ENCODE measurements at places on chromosomes 12 and 14. TPM values are rescaled to one million over a fixed set of nuclear protein-coding genes. Genes with fewer than 3 reads are reported as not detected.

- H3K36me3 ChIP-seq = no peaks in the 10 kb centered on the region
- no peak overlapping the region for H3K4me3 ChIP-seq
- H3K27ac ChIP-seq = no peak overlapping the region
- DNase-seq = peak; percentile 71
Measured at GRCh38 chr14:94485944-94486841, 10.2 kb upstream of the SERPINA9 start.

GRCh38 chr14:102849526-102850379 is 72.5 kb downstream of the TRAF3 start:
- peak overlapping the region; percentile 70 for H3K27ac ChIP-seq
- H3K4me1 ChIP-seq = peaks cover 14% of the 10 kb centered on the region
- H3K27me3 ChIP-seq = no peaks in the 10 kb centered on the region
- H3K36me3 ChIP-seq = no peaks in the 10 kb centered on the region
- no peak for DNase-seq

GRCh38 chr12:53102883-53103807 is at the start of gene SOAT2:
Gene SOAT2 (plus strand): TSS chr12:53103486. CDS start chr12:53103578, 92 bp downstream.
- no peaks in the 10 kb centered on the region for H3K36me3 ChIP-seq
- no peak within 1 kb of the TSS for H3K4me3 ChIP-seq
- H3K27ac ChIP-seq = no peak within 1 kb of the TSS
- no peaks in the 10 kb centered on the region for H3K27me3 ChIP-seq
- peak; percentile 58 for DNase-seq
- peaks cover 13% of the 10 kb centered on the region for H3K4me1 ChIP-seq

GRCh38 chr14:60636879-60637478 is 12.3 kb downstream of the SIX1 start:
- H3K27me3 ChIP-seq = peaks cover 67% of the 10 kb centered on the region
- H3K4me1 ChIP-seq = peaks cover 20% of the 10 kb centered on the region
- H3K27ac ChIP-seq = no peak overlapping the region
- no peak overlapping the region for H3K4me3 ChIP-seq
- no peaks in the 10 kb centered on the region for H3K36me3 ChIP-seq

- H3K4me1 ChIP-seq = no peaks in the 10 kb centered on the region
- no peaks in the 10 kb centered on the region for H3K27me3 ChIP-seq
- no peak for DNase-seq
Measured at GRCh38 chr12:94183708-94184379, 35.5 kb downstream of the PLXNC1 start.

- H3K27ac ChIP-seq = no peak overlapping the region
- peaks cover 27% of the 10 kb centered on the region for H3K4me1 ChIP-seq
- no peak overlapping the region for H3K4me3 ChIP-seq
Measured at GRCh38 chr14:96086574-96087077, 47.5 kb downstream of the C14orf132 start.

DNA sequence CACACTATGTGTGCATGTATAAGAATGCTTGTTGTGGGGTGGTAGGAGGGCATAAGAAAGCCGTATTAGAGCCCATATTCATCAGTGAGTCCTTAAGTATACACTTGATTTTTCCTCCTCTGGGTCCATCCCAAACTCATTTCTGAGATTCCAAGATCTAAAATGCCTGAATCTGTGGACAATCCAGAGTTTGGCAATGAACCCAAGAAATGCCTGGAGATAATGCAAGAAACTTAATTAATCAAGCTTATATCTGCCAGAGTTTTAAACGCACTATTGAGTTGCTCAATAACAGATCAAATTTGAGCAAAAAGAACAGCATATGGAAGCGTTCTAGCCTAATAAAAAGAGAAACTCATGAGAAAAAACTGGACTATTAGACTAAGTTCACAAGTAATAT is 143.4 kb upstream of the NAV3 start:
- H3K27ac ChIP-seq = no peak overlapping the region
- no peak for DNase-seq
- no peaks in the 10 kb centered on the region for H3K27me3 ChIP-seq
- H3K4me1 ChIP-seq = no peaks in the 10 kb centered on the region
- no peaks in the 10 kb centered on the region for H3K36me3 ChIP-seq

DNA sequence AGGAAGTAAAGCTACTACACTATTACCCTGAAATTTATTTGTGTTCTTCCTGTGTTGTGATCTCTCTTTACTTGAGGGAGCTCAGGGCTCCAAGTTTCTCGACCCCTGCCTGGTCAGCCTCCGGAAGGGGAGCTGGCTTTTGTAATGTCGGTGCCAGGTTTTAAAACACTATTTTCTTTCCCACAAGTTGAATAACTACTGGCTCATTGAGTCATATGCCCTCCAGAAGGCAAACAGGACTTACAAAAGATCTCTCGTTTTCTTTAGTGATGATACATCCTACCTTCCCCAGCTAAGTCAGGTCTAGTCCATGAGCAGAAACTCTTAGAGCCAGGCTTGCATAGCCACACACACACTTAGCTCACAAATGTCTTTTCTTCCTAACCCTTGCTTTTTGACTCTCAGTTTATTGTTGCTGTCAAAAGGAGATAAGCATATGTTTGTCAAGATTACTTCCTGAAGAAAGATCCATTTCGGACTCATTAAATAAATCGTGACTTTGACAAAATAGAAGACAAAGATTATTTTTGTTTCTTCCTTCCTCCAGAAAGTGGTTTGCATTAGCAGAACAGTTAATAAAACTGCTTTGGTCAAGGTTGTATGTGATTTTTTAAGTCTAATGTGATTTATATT is 209.8 kb upstream of the FLRT2 start:
- H3K4me1 ChIP-seq = no peaks in the 10 kb centered on the region
- no peak for DNase-seq
- H3K27ac ChIP-seq = no peak overlapping the region

DNA sequence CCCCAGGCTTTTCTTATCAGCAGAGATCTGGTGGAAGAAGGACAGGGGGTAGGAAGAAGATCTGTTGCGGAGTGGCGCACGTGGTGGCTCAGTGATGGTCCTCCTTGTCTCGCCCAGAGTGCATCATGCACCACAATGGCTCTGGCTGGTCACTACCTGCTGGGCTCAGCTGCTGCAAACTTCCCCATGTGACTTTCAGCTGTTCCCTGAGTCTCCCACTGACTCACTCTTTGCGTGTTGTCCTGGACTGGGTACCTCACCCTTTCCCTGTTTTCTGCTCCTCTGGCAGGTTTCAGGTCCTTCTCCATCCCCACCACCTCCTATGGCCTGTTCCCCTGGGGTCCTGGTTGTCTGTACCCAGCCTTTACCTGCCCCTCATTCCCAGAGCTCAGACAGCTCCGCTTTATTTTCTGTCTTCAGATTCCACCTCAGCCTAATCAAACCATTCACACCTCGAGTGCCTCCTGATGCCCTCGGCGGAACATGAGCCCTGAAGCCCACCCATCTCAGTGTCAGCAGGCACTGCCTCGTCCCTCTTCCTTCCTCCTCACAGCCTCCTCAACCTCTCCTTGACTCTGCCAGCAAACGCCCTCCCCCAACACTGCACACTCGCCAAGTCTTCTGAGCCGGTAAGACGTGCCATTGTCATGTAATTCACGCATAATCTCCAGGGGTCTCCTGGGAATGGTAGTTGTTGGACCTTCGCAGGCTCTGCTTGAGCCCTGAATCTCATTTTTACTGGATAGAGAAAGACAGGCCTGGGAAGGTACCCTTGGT is 1.8 kb downstream of the C1R start:
- H3K27ac ChIP-seq = peak overlapping the region; percentile 84
- peaks cover 14% of the 10 kb centered on the region for H3K36me3 ChIP-seq
- H3K4me1 ChIP-seq = peaks cover 34% of the 10 kb centered on the region
- peak overlapping the region; percentile 53 for H3K4me3 ChIP-seq

- no peak for DNase-seq
- H3K27ac ChIP-seq = no peak overlapping the region
- H3K36me3 ChIP-seq = no peaks in the 10 kb centered on the region
- H3K4me3 ChIP-seq = no peak overlapping the region
Measured at GRCh38 chr14:42855085-42855484, 1248.4 kb downstream of the LRFN5 start.

DNA sequence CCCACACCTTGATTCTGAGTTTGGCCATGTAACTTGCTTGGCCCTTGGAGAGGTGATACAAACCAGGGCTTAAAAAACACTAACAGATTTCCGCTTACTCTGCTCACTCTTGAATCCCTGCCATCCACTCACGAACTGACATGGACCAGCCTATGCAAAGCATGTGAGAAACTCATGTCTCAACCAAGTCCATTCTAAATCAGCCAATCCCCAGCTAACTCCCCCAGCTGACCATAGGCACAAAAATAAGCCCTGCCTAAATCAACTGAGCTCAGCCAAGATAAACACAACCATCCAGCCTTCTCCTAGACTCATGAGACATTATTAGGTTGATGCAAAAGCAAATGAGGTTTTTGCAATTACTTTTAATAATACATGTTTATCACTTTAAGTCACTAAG is 353.9 kb upstream of the TBX3 start:
- H3K27me3 ChIP-seq = no peaks in the 10 kb centered on the region
- no peak overlapping the region for H3K27ac ChIP-seq
- no peaks in the 10 kb centered on the region for H3K4me1 ChIP-seq
- DNase-seq = no peak
- no peaks in the 10 kb centered on the region for H3K36me3 ChIP-seq

DNA sequence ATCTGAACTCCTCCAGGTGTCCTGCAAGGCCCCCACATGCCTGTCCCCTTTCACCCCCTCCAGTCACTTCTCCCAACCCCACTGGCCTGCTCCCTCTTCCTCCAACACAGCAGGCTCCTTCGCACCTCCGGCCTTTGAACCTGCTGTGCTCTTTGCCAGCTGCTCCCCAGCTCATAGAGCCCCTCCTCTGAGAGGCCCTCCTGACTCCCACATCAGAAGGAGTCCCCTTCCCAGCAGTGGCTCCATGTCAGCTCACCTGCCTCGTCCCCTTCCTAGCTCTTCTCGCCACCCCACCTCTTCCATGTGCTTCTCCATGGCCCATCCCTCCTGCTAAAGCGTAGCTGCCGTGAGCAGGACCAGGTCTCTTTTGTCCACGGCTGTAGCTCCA is 22.1 kb downstream of the SCARB1 start:
- H3K36me3 ChIP-seq = no peaks in the 10 kb centered on the region
- no peak for DNase-seq
- H3K27ac ChIP-seq = no peak overlapping the region
- no peak overlapping the region for H3K4me3 ChIP-seq
- H3K4me1 ChIP-seq = no peaks in the 10 kb centered on the region
- no peaks in the 10 kb centered on the region for H3K27me3 ChIP-seq

DNA sequence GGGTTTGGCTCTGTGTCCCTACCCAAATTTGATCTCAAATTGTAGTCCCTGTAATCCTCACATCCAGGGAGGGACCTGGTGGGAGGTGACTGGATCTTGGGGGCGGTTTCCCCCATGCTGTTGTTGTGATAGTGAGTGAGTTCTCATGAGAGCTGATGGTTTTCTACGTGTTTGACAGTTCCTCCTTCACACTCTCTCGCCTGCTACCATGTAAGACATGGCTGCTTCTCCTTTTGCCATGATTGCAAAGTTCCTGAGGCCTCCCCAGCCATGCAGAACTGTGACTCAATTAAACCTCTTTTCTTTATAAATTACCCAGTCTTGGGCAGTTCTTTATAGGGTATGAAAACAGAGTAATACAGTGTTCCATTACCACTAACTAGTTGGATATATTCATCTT is 10.3 kb upstream of the LRRC23 start:
- peaks cover 9% of the 10 kb centered on the region for H3K4me1 ChIP-seq
- H3K27me3 ChIP-seq = no peaks in the 10 kb centered on the region
- H3K27ac ChIP-seq = no peak overlapping the region
- no peak for DNase-seq

GRCh38 chr12:56874821-56875220 is 59.4 kb downstream of the SDR9C7 start:
- no peak for DNase-seq
- no peaks in the 10 kb centered on the region for H3K36me3 ChIP-seq
- no peak overlapping the region for H3K4me3 ChIP-seq

DNA sequence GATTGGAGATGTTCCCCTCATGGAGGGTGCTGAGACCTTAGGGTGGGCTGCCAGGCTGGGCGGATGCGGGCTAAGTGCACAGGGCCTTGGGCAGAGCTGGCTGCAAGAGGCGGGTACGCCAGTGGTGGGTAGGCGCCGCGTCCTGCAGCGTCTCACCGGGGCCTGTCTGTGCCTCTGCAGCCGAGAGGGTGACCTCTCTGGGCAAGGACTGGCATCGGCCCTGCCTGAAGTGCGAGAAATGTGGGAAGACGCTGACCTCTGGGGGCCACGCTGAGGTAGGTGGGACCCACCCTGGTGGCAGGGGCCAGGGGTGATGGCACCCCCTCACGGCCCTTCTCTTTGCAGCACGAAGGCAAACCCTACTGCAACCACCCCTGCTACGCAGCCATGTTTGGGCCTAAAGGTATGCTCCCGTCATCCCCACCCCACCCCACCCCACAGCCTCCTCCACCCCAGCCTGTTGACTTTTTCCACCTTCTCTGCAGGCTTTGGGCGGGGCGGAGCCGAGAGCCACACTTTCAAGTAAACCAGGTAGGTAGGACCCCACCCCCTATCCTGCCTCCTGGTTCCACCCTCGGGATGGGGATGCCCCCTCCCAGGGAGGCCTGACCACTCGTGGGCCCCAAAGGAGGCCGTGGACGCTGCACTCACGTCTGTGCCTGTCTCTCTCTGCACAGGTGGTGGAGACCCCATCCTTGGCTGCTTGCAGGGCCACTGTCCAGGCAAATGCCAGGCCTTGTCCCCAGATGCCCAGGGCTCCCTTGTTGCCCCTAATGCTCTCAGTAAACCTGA is 1.5 kb downstream of the CRIP1 start:
- peak overlapping the region; percentile 46 for H3K4me3 ChIP-seq
- peaks cover 3% of the 10 kb centered on the region for H3K27me3 ChIP-seq
- no peak for DNase-seq
- H3K36me3 ChIP-seq = no peaks in the 10 kb centered on the region
- H3K27ac ChIP-seq = peak overlapping the region; percentile 97

Gene LRP6
- 42.8 TPM for total RNA-seq

Gene E2F7
- not detected for total RNA-seq

Gene ZDHHC22
- total RNA-seq = 0.49 TPM

Gene KLRD1
- total RNA-seq = 1.5 TPM

Gene ST8SIA1
- total RNA-seq = 17.4 TPM

Gene BEST3
- total RNA-seq = not detected

Gene GPD1
- 0.55 TPM for total RNA-seq

Gene POTEM
- total RNA-seq = not detected

Gene LRRC43
- total RNA-seq = 1.9 TPM

Gene NFATC4
- total RNA-seq = 120 TPM

Gene FNTB
- total RNA-seq = 13.0 TPM

Gene PRKD1
- total RNA-seq = 25.7 TPM

Gene FLVCR2
- 2.4 TPM for total RNA-seq
